Mesangial cell (primary cell): ENCODE measurements at places on chromosomes 16 and 17. TPM values are rescaled to one million over a fixed set of nuclear protein-coding genes. Genes with fewer than 3 reads are reported as not detected.

GPR142 gene
- not detected in 2 replicates for total RNA-seq

SLC35G6 gene
- total RNA-seq: not detected in 2 replicates

SEPTIN12 gene
- not detected in 2 replicates for total RNA-seq

MYH3 gene
- total RNA-seq: 0.16 and 0.38 TPM in 2 replicates
